ENCODE measurements at places on chromosomes 11 and 22.
A peak's percentile ranks its signal among the peaks of the same experiment; 100 is the strongest.

DNA sequence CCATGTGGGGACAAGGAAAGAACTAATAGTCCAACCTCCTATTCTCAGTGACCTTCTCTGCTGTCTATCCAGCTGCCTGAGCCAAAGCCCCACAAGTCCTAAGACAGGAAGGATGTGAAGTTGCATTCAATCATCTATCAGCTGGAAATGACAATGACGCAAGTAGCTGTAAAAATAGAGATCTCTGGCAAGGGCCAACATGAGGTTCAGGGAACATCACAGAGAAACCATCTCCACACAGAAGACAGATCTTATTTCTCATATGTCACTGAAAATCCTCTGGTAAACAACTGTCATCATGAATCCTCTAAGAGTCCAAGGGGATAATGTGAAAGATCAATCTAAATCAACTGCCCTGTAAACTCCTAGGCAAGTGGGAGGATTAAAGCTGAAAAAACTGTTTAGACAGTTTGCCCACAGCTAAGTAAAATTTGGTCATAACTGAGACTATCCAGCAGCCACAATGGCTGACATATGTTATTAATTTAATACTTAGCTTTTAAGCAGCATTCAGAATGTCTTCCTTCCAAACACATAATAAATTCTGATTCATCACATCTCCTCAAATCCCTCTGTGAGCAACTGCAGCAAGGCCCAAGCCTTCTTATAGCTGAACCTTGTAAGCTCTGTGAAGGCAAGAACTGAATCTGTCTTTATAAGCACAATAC lies 52.1 kb downstream of the ALG9 start:
- peak; percentile 93 for DNase-seq

DNA sequence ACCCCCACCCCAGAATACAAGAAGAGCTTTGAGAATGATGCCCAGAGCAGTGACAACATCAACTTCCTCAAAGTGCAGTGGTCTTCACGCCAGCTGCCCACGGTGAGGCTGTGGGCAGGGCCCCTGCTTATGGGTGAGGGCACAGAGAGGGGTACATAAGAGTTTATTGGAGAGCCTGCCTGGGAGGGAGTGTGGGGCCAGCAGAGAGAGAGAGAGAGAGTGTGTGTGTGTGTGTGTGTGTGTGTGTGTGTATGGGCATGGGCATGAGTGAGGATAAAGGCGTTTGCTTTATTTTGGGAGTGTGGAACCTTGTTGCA lies 9.5 kb downstream of the PHOX2A start:
- no peak for DNase-seq

GRCh38 chr11:81920205-81920604 lies 813.5 kb downstream of the FAM181B start:
- no peak for DNase-seq

DNA sequence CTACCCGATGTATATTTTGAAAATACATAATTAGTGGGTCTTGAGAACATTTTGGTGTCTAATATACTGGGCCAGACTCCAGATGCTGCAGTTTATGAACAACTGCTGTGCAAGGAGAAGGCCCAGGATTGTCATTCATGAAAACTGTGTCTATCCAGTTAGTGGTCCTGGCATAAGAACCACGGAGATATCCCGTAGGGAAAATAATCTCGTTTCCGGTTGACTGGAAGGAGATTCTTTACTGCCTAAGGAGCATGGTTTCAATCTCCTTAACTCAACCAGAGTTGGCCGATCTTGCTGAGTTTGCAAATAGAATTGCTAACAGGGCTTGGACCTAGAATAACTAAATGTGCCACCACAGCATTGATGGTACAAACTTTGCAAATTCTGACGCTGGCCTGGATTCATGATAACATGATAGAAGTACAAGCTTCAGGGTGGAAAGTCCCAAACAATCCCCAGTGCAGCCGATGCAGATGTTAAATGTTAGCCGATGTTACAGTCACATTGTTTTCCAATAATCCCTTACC lies 4.6 kb upstream of the RTCB start:
- no peak for DNase-seq

DNA sequence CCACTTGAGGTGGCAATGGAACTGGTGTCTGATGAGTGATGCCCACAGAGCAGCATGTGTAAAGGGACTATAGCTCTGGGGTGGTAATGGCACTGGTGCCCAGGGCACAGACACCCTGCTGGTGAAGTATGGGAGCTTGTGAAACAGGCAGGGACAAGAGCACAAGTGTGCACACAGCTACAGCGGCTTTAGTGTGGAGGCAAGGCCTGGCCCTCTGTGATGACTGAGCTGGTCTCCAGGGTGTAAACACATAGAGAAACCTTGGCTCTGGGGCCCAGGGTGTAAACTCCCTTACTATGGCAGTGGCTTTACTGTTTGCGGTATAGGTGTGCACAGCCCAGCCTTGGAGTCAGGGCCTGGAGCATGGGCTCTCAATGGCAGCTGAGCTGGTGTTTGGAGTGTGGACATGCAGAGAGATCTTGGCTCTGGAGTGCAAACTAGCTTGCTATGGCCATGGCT lies 46.3 kb downstream of the BIRC2 start:
- DNase-seq = no peak

- DNase-seq = no peak
These were observed 6.3 kb downstream of the OVOL1 start for GRCh38 chr11:65793144-65793581.

- no peak for DNase-seq
These were observed at the start of gene OSBPL5 for GRCh38 chr11:3165152-3165705. TSS of gene OSBPL5 (minus strand) at chr11:3165310. CDS start at chr11:3129148, 36,162 bp downstream.

- no peak for DNase-seq
These were observed 4.3 kb upstream of the FLI1 start for GRCh38 chr11:128689591-128689947.

DNA sequence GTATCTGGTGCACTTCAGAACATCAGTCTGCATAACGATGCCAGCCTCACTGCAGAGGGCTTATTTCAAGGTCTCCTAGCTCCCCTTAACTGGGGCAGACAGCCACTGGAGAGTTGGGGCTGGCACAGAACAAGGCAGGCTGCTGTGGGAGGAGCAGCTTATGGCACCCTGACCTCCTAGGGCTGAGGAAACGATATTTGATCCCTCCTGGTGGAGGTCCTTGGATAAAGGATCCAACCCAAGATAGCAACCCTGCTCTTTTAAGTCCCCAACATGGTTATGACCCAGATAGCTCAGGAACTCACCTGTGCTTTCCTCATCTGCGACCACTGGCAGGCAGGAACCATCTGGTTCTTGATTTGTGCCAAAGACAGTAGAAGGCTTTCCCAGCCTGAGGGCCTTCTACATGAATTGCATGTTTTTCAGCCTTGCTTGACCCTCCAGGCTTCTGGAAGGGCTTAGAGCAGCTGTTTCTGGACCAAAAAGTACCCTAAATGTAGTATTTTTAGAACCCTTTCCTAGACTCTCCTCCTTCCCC lies 2.8 kb downstream of the TMEM109 start:
- no peak for DNase-seq

DNA sequence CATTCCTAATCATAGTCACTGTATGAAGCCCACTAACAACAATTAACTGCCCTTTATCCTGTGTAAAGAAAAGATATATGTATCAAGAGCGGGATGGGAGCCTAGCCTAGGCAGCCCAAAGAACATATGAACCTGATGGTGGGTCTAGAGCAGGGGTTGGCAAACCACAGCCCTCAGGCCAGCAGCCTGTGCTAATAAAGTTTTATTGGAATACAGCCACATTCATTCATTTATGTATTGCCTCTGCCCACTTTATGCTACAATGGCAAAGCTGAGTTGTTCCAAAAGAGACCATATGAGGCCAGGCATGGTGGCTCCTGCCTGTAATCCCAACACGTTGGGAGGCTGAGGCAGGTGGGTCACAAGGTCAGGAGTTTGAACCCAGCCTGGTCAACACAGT lies 13.5 kb downstream of the PRR14L start:
- no peak for DNase-seq

DNA sequence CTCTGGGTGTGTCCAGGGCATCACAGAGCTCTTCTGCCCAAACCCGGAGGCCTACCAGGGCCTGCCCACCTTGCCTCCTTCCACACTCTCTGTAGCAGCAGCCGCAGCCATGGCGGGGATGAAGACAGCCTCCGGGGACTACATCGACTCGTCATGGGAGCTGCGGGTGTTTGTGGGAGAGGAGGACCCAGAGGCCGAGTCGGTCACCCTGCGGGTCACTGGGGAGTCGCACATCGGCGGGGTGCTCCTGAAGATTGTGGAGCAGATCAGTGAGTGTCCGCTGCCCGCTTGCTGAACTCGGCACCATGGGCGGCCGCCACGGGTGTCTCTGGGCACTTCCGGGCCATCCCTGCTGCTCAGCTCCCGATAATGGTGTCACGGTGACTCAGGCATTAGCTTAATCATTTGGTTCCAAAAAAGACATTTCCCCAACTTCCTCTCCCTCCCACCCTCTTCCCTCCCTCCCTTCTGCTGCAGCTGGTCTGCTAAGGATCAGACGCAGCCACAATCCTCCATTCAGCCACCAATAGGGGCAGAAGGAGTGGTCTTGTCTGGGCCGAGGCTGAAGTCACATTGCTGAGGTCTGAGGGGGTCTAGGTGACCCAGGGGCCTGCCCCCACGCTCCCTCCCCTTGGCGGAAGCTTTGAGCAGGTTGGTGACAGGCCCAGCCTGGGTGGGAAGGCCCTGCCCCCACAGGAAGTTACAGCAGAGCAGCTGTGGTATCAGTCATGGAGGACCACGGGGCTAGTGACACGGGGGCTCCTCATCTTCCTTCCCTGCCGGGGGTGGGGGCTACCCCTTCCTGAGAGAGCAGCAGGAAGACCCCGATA lies 950 bp downstream of the FERMT3 start:
- peak; percentile 55 for DNase-seq

GRCh38 chr11:76825726-76826396 lies 34.9 kb upstream of the ACER3 start:
- DNase-seq = no peak

- DNase-seq = no peak
These were observed 13.4 kb downstream of the MYO7A start for GRCh38 chr11:77141475-77141874.

DNA sequence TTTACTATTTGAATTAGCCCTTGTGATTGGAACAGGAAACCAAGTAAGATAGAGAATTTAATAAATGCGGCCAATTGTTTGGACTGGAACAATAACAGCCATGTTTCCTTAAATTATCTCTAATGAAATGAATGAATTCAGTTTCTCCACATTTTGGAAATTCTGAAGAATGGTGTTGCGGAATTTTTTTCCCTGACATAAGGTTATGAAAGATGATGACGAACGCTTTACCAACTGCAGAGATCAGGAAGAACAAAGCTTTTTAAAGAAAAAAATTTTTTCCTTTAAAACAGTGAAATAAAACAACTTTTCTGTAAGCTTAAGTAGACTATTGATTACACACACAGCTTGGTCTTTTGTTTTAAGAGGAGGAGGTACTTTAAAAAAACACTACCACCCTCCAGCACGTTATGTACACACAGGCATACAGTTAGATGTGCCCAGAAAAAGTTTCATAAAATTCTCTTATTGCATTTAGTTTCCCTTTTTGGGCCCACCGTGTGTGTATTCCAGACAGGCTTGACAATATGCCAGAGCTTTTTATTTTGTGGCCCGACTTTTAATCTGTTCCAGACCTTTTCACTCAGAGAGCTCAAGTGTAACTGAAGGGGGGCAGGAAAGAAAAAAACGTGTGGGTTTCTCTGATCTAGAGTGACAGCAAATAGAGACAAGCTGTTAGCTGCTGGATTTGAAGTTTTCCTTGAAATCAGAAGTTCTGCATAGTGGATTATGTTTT lies 77.3 kb downstream of the YAP1 start:
- DNase-seq = no peak

DNA sequence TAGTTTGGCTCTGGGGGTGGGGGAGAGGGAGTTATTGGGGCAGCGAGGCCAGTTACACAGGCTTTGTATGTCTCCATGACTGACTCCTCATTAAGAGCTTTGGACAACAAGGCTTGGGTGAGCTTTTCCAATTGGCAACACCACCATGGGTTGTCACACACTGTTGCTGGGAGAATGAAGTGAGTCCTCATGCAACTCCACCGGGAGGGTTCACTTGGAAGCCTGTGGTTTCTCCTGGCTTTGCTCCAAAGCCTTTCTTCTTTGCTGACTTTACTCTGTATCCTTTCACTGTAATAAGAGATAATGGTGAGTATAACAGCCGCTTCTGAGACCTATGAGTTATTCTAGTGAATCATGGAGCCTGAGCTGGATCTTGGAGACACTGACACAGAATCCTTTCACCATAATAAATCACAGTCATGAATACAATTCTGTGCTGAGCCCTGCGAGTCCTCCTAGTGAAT lies 24.9 kb downstream of the EIF3F start:
- no peak for DNase-seq

GRCh38 chr11:44507896-44508445 lies 57.5 kb upstream of the CD82 start:
- DNase-seq = no peak

GRCh38 chr11:64369440-64370421 lies 10.8 kb downstream of the RPS6KA4 start:
- no peak for DNase-seq

DNA sequence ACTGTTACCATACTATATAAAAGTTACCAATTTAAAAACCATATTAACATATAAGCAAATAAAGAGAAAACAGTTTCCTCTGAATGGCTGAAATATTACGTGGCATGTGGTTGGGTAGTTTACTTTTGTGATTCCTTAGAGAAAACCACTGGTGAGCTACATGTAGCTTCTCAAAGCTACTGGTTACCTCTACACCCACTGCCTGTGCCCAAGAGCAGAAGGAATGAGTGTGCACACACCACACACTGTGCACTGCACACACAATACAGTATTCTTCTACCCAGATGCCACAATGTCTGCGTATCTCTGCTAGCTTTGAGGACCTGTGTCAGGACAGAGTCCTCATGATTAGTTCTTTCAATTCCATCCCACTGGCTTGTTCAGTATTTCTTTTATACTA lies 25.5 kb upstream of the YPEL1 start:
- no peak for DNase-seq

DNA sequence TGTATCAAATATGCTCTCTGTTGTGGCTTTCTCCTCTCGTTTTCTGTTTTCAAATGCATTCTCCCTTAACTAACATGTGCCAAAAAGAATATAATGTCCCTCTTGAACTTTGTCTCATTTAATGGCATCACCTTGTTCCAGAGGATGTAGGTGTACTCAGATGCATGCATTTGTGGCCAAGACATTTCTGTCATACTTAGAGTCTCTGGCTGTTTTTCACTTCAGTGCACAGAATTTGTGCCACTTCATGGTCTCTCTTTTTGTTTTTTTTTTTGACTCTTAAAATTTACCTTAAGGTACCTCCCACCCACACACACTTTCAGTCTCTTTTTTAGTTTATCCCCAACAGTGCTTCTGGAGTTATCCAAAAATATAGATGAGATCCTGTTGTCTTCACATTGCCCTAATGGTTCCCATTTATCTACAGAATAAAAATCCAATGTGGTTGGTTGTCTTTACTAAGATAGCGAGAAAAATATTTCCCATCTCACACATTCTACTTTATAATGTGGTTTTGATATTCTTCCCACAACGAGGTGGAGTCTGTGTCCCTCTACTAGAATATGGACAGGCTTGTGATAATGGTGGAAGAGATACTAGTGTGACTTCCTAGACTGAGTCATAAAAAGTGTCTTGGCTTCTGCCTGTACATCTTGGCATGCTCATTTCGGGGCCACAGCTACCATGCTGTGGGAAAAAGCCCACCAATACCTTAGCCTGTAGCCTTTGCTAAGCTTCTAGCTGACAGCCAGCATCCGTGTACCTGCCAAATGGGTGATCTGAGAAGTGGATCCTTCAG lies 125.8 kb downstream of the DDX10 start:
- no peak for DNase-seq

Measured in HFF-Myc (cell line).